ENCODE measurements at places on chromosomes 5 and 9.
A peak's percentile ranks its signal among the peaks of the same experiment; 100 is the strongest.

DNA sequence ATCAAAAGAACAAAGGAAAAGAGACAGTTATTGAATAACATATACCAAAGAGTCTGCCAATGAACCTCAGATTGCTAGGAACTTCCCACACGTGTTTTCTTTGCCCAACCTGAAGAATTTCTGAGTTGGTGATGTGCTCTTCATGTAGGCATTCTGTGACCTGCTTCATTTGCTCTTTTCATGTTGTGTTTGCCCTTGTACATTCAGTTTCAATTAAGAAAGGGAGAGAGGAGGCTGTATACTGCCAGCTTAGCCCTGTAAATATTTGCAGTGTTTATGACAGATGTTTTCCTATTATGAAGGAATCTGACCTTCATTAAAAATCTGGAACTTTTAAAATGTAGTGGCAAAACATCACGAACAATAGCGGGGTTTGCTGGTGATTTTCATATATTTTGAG, 168.5 kb downstream of the GAS1 start:
- no peak for DNase-seq

- no peak for DNase-seq
Observed at GRCh38 chr5:125874717-125875116, 548.5 kb upstream of the GRAMD2B start.

DNA sequence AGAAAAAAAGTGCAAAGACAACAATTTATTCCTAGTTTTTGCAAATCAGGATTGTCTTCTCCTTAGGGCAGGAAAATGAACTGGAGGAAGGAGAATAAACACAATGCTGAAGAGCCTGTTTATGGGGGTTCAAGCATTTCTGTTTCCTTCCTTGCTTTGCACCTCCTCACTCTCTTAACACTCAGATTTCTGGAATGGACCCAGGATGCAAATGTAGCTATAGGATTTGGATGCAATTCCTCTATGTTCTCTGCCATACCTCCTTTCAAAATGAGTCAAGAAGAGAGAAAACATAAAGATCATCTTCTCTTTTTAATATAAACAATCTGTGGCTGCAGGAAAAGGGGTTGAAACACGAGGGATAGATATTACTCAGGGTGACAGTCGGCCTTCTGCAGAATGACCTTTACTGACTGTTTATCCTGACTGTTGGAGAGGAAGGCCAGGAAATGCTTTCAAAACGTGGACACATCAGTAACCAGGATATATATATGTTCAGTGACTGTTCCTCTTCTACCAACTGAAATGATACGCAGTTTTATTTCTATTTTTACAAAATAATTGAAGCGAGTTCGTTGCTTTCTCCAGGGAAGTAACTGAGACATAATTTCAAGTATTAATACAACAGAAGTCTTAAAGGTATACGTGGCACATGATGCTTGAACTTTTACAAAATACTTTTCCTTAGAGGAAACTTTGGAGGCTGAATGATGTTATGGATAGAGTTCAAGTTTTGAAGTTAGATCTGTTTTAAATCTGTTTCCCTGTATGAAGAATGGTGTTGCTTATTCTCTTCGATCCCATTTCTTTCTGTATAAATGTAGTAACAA, 44.4 kb downstream of the ACTBL2 start:
- DNase-seq = no peak

DNA sequence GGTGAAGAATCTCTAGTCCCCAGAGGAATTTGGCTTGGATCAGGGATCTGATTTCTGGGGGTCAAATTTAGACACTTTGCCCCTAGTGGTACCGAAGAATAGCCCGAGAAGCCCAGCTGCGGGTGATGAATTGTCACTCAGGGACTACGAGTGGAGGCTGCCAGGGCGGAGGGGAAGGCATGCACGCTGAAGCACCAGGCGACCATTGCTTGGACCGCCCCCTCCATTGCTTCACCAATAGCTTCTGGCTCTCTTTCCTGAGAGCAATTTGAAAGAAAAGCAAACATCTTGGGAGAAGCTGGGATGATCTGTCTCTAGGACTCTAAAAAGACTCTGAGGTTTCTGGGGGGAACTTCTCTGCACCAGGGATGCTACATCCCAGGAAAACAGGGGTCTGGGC, 137.6 kb downstream of the CRB2 start:
- no peak for DNase-seq

DNA sequence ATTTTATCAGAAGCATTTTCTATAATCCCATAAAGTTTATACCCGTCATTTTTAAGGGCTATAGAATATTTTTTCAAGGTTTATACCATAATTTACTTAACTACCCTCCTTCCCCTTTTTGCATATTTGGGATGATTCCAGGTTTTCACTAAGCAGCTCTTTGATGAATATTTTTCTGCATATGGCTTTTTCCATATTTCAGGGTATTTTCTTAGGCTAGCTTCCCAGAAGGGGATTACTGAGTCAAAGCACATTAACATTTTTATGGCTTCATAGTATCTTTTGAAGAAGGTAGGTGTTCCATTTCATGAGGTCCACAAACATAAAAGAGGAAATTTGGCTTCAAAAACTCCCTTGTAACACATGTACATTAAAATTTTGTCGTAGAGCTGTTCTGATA, 14.6 kb upstream of the COL15A1 start:
- DNase-seq = no peak

DNA sequence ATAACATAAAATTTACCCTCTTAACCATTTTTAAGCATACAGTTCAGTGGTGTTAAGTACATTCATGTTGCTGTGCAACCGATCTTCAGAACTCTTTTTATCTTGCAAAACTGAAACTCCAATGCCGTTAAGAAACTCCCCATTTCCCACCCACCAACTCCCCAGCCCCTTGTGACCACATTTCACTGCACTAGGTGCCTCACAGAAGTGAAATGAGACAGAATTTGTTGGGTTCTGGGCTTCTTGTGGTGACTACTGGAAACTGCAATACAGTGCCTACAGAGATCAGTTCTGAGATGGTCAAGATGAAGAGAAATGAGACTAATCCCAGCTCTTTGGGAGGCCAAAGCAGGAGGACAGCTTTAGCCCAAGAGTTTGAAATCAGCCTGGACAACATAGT, 202.1 kb upstream of the SLC30A5 start:
- DNase-seq = no peak

GRCh38 chr9:108217431-108218349, 638.1 kb downstream of the ACTL7B start:
- no peak for DNase-seq

- DNase-seq = no peak
Observed at GRCh38 chr5:62460578-62460983, 48.0 kb downstream of the IPO11 start.

GRCh38 chr9:10704720-10705119, 91.9 kb upstream of the PTPRD start:
- DNase-seq = no peak

DNA sequence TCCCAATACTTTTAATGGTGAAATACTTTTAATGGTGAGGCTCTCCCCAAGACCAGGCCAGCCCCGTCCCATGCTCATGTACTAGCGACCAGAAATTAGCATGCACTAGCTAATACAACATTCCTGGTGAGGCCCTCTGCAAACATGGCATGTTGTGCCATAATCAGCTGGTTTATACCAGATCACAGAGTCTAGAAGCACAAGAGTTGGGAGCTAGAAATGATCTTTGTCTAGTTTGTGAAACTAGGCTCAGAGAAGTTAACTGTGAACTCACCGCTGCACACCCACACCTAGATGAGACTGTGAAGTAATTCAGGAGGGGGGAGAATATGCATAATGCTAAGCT, 37.4 kb downstream of the MTMR12 start:
- DNase-seq = no peak

DNA sequence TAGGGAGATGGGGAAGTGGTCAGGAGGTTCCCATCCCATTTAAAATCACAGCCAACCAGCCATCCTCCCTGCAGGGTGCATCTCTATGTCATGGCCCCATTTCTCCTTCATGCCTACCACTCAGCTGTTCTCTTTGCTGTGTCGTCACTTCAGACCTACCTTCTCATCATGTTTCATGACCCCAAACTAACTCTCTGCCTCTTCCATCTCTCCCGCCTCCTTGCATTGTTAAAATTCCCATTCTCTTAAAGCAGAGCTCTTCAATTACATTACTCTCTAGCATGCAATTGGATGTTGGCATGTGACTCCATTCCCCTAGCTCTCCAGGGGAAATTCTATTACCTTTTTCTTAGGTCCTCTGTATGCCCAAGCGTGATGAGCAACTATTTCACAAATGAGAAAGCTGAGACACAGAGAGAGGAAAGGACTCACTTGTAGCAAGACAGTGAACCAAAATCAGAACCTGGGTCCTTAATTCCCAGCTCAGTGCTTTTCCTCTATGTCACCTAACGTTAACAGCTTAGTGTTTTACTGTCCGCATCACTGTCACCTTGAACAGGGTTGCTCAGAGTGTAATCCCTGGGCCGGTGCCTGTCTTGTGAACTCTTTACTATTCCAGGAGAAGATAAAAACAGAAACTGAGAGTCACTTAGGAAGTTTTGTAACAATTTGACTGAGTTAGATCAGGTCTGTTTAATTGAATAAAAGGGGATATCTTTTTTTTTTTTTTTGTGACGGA, 28.1 kb downstream of the PDE6A start:
- DNase-seq = no peak

GRCh38 chr9:128408963-128409431, 11.7 kb upstream of the CERCAM start:
- no peak for DNase-seq

DNA sequence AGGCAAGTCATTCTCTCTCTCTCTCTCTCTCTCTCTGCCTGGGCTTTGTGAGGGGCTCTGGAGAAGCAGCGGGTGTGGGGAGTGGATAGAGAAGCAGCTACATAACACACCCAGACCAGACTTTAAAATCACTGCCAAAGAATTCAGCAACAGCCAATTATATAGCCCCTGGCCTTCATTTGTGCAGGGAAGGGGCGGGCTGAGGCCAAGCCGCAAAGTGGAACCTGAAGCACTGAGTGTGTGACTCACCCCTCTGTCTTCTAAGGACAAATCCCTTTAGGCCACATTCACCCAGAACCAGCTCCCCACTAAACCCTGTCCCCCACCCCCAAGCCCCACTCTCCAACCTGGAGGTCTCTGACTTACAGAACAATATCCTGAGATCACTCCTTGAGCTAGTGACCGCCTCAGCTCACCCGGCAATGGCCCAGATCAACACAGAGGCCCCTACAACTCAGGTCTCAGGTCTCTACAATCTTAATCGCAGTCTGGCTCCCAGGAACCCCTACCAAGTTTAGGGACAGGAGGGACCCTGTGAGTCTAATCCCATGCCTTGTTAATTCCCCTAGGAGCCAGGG, 6.0 kb downstream of the B4GALT1 start:
- DNase-seq = no peak

DNA sequence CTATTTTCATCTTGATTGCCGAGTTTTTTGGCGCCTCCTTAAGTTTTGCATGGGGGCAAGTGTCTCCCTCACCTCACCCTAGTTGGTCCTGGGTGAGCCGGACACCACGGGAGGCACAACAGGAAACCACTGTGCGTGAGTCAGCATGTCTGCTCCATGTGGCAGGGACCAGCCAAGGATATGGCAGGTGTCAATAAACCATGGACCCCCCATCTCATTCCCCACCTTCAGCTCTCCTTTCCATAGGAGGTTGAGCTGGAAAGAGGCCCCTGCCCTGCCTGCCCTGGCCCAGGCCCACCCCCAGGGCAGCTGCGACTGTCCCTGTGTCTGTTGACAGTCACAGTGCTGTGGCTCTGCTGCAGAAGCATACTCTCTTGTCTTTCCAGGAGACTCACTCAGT, 3.1 kb downstream of the SPACA9 start:
- no peak for DNase-seq

DNA sequence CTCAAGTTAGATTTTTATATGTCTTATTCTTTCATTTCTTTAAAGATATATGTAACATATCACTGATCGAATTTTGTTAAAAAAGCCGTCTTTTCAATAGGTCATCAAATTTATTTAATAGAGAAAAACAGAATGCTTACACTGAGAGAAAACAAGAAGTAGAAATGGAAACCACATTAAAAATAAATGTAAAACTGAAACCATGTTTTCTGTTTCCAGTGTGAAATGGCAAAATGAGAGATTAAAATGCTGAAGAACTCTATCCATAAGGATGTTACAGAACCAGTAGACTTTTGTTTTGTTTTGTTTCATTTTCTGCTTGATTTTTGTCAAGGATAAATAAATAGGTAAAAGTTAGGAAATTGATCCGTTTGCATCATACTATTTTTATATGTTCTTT, 210.1 kb downstream of the PRDM9 start:
- no peak for DNase-seq

DNA sequence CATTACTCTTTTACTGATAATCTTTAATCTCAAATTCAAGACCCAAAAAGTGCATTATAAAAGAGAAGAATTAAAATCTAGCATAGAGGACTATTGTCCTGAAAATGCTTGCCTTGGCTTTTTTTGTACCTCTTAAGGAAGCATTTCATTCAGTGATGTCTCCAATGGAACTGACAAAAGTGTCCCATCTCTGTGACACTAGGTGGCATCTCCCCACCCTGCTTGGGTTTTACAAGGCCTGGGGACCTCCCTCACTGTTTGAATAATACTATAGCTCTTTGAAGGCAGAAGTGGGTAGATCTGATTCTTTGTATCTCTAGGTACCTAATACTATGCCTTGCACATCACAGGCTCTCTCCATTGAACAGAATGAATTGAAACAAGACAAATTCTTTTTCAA, 180.6 kb downstream of the EPB41L4A start:
- DNase-seq = no peak

DNA sequence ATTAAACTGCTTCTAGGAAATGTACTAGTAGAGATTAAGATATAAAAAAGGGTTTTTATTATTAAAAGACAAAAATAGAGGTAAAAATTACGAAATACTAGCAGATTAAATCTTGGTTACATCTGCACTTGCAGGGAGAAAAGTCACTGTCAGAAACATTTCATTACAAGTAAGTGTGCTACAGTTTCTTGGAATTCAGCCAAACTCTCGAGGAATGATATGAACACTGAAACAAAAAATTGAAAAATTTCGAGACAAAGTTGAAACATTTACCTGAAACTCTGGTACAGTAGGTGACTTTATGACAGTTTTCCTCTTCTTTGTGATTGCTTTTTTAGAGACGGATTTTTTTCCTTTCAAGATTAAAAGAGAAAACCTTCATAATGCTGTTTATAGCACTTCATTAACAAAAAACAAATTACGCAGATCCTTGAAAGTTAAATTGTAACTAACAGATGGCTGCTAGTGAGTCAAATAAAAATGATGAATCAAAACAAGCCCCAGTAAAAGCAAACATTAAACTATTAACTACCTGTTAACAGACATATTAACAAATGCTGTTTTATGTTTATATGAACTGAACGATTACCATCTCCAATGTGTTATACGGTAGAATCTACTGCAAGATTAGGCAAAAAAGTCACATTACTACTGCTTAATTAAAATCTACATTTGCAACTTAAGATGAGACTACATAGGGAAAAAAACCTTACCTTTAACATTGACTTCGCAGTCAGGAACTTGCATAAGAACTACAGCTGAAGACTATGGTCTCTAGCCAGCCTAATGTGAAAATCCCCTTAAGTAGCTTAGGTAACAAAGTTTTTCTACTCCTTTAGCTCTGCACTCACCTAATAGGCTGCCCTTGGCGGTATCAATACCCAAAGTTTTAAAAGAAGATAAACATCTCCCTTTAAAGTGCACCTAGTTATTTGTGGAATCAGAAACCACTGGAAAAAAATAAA, 61.4 kb downstream of the RANBP6 start:
- DNase-seq = no peak

- DNase-seq = peak; percentile 70
Observed at GRCh38 chr5:136457390-136458013, 92.2 kb upstream of the TRPC7 start.

- no peak for DNase-seq
Observed at GRCh38 chr9:96551403-96551802, 68.2 kb downstream of the CDC14B start.

- no peak for DNase-seq
Observed at GRCh38 chr5:171978016-171978415, 28.4 kb downstream of the FBXW11 start.

Data from pancreas (tissue), 10 donors.